ENCODE measurements at places on chromosomes 12 and 14.

GRCh38 chr14:63881926-63882325 is 29.1 kb downstream of the SYNE2 start:
- DNase-seq = no peak

- DNase-seq = no peak
Observed at GRCh38 chr12:47825173-47825639, 5.5 kb upstream of the HDAC7 start.

GRCh38 chr12:70985850-70986249 is 65.3 kb upstream of the PTPRR start:
- DNase-seq = no peak

- DNase-seq = no peak
Observed at GRCh38 chr12:24255920-24256665, 306.6 kb upstream of the SOX5 start.

DNA sequence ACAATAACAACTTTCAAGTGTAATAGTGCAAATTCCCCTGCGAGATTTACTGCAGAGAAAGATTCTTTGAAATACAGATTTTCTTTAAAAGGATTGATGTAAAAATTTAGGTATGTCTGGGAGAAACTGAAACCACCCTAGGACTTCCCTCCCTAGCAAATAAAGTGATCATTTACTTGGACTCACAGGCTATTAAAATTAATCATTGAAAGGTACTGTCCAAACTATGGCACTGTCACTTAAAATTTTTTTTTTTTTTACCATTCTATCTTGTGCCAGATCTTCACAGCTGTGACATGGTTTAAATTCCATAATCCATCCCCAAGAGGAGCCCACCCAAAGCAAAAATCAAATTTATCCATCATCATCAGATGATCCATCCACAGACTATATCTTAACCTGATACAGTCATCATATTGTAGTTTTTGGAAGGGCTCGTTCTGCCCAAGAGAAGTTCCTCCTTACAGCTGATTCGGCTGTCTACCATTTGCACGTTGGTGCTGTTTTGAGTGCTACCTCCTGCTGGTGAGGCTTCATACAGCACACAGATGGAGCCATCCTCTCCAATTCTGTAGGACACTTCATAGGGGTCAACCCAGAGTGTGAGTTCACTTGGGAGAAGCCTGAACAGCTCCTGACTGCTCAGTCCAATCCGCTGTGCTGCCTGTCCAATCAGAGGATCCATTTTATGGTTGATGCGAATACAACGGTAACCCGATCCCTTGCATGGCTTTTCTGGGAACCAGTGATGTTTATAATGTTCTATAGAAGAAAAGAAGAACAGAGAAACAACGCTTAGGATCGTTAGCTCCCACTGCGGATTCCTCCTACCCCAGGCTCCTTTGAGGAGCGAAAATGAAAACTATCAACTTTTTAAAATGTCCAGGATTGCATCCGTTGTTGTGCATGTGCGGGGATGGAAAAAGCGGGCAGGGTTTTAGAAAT is 1.7 kb downstream of the BTG1 start:
- DNase-seq = peak; percentile 25

DNA sequence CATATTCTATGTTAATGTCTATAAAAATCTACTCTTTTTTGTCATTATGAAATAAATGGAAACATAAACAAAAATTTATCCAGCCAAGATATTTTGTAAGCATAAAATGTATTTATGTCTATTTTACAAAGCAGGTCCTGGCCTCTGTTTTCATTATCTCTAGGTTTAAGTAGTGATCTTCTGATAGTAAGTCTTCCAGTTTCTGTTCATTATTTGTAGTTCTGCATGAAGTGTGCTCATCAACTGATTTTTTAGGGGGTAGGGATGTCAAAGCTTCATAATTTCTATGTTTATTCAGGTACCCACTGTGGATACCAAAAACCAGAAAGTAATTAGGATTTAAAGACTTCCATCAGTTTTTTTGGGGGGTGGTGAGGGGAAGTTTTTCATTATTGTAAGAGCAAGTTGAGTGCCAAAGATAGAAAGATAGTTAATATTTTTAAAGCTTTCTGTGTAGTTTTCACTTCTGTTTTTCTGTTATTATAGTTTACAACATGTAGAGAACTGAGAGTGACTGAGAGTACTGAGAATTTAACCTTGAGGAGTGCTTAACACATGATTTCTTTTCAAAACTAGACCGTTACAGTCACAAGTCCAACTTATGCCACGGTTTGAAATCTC is 30.6 kb upstream of the LMO3 start:
- DNase-seq = no peak

DNA sequence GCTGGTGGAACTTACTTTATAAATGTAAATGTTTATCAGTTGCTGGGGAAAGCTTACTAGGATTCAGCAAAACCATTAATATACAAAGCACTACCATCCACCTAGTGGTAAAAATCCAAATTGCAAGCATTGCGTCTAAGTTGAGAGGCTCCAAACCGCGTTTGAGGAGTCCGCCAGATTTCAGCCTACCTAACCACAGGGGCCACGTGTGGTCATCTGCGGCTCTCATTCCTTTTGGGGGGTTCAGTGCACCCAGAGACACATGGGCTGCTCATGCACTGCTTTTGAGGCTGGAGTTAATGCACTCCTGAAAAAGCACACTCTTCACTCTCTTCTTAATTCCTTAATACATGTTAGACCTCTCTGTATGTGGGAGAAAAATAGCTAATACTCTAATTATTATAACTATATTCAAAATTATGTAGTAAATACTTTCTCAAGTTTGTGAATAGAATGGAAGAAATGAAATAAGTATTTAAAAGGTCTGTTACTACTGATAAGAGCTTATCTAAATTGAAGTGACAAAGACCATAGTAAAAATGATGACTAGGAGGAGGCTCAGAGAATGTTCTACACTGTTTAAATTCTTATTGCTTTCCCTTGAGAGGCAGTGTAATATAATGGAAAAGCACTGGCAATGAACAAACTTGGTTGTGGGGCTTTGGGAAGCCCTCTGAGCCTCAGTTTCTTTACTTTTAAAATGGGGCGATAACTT is 41.4 kb upstream of the MANSC4 start:
- DNase-seq = no peak

GRCh38 chr12:46874642-46875041 is 48.8 kb upstream of the SLC38A4 start:
- DNase-seq = no peak

GRCh38 chr12:26198742-26199141 is 3.4 kb downstream of the SSPN start:
- no peak for DNase-seq

- no peak for DNase-seq
Observed at GRCh38 chr12:4112734-4113325, 160.7 kb upstream of the CCND2 start.

DNA sequence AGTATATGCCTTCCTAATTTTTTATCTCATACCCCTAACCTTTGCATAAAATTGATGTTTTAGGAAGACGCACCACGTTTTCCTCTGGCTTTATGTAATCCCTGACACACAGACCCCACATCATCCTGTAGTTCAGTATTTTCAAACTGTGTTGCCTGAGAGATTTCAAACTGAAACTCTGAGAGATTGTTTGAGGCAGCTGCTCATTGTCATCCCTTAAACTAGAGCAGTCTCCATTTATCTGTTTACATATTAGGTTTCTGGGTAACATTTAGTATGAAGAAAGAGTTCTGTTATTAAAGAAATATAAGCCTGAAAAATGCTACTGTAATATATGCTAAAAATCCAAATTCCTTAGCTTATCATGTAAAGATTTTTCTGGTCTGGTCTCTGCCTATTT is 24.3 kb downstream of the MNAT1 start:
- no peak for DNase-seq

DNA sequence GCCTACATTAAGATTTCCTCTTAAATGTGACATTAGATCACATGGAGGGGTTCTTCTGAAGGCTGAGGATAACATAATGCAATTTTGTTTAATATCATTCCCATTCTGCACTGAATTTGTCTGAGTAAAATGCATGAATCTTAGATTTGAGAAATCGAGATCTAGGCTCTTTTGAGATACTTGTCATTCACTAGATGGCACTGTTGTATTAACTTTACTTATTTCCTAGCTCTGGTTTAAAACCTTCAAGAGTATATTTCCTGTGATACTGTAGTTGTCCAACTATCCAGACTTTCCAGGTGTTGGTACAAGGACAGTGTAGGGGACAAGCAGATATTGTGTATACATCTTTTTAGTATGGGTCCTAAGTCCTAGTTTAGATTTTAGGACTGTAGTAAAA is 91.7 kb upstream of the SEL1L start:
- DNase-seq = no peak

DNA sequence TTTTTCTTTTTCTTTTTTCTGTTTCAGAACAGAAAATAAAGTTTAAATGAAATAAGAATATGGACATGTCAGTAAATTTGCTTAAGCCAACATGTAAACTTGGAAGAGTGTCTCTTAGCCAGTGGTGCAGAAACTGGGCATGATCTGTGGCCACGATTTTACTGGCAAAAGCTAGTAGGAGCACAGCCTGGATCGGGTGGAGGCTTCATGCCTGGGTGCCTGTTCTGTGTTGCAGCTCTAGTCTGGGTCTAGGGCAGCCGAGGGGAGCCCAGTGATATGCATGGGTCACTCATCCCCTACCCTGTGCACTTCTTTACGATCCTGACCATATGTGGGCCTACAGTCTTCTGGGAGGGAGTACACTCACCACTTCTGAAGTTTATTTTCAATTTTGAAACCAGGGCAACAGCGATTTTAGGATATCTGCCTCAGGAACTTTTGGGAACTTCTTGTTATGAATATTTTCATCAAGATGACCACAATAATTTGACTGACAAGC is 45.6 kb upstream of the SMCO2 start:
- DNase-seq = no peak

- DNase-seq = no peak
Observed at GRCh38 chr12:131565267-131566015, 145.4 kb upstream of the SFSWAP start.

DNA sequence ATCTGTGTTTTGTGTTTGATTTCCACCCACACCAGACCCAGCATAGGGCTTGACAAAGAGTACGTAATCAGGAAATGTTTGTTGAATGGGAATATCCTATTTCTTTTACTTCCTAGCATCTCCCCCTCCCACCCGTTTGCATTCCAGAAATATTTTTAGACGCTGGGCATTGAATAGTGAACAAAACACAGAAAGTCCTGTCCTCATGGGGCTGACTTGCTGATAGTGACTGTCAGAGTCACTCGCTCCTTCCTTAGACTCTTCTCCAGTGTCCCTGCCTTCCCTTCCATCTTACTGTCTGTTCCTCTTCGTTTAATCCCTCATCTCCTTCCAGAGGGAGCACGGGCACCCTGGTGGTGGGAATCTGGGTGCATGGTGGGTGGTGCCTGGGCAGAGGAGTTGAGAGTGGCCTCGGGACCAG is 53.6 kb downstream of the SLC25A47 start:
- DNase-seq = no peak

DNA sequence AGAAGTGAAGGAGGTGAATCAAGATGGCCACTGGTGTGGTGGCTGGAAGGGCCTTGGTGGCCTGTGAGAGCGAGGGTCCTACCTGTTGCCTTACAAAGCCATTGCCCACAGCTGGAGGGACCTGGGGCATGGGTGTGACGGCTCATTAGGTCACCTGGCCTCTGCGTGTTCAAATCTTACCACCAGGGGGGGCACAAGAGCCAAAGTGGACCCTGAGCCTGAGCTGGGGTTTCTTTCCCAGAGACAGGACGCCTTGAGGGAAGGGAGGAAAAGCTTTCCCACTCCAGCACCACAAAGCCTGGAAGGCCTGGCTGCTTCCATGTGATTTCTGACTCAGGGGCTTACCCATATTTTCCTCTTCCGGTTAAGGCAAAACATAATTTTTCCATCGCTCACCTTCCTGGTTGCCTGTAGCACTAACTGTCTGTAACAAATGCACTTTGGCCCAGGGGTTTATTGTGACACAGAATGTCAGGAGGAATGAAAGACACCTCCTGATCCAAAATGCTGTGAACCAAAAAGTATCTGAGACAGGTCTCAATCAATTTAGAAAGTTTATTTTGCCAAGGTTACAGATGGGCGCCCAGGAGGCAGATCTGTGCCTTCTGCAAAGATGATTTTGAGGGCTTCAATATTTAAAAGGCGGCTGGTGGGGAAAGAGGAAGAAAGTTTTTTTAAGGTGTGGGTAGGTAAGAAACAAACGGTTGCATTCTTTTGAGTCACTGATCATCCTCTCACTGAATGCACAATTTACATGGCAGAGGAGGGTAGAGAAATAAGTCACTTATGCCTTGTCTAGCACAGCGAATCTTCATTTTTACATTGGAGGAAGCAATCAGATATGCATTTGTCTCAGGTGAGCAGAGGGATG is 4.3 kb upstream of the CD9 start:
- peak; percentile 67 for DNase-seq

DNA sequence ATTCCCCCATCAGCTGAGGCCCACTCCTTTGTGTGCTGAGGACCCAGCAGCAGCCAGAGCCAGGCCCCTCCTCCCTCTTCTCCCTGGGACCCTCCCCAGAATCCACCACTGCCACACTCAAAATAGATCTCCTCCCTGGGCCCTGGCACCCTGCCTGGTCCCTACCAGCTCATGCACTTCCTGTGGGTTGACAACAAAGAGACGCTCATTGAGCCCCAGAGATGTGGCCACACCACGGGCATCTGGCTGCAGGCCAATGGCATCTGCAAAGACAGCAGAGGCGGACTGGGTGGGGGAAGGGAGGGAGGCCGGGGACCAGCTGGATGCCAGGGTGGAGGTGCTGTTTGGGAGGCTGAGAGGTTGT is 16.0 kb upstream of the ENDOU start:
- DNase-seq = peak; percentile 31

All from stimulated activated CD4-positive, alpha-beta T cell treated with anti-CD3 and anti-CD28 coated beads, Interleukin-1b, Interleukin-23, amount 100 ng/mL, for 1 hour (primary cell).